Heart right ventricle (tissue), 16 donors: ENCODE measurements at places on chromosomes 7 and 10. TPM values are rescaled to one million over a fixed set of nuclear protein-coding genes. Genes with fewer than 3 reads are reported as not detected.

DNA sequence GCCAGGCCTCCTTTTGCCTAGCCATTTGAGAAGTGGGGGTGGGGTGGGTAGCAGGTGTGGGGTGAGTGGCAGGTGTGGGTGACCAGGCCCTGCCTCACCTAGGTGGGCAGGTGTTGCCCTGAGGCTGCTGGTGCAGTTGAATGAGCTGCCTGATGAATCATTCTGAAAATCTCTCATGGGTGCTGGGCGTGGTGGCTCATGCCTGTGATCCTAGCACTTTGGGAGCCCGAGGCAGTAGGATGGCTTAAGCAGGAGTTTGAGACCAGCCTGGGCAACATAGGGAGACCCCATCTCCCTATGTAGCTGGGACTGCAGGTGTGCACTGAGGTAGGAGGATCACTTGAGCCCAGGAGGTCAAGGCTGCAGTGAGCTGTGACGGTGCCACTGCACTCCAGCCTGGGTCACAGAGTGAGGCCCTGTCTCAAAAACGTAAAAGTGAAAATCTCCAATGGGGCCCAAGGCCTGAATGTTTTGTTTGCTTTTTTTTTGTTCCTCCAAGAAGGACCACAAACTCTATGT lies 17.7 kb downstream of the TSPAN14 start:
- peak overlapping the region; percentile 100 for H3K27ac ChIP-seq
- H3K4me3 ChIP-seq = no peak overlapping the region
- H3K36me3 ChIP-seq = peaks cover 67% of the 10 kb centered on the region
- peaks cover 97% of the 10 kb centered on the region for H3K4me1 ChIP-seq
- no peaks in the 10 kb centered on the region for H3K27me3 ChIP-seq

Gene GIMAP4
- 21.8 TPM for total RNA-seq

Gene SRPK2
- total RNA-seq = 30.3 TPM

DNA sequence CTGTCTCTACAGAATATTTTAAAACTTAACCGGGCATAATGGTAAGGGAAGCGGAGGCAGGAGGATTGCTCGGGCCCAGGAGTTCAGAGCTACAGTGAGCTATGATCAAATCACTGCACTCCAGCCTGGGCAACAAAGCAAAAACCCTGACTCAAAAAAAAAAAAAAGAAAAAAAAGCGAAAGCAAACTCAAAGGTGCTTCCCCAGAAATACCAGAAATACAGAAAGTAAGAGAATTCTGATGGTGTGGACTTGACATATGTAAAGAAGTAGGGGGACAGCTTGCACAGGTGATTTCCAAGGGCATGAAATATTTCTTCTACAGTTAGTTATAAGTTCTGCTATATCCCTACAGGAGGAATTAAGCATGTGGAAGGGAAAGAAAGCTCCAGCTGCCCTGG lies 69.7 kb upstream of the APBB1IP start:
- H3K36me3 ChIP-seq = no peaks in the 10 kb centered on the region
- H3K4me1 ChIP-seq = no peaks in the 10 kb centered on the region
- no peak for DNase-seq
- H3K4me3 ChIP-seq = no peak overlapping the region

- H3K36me3 ChIP-seq = no peaks in the 10 kb centered on the region
- no peak overlapping the region for H3K4me3 ChIP-seq
- no peak for DNase-seq
- no peak overlapping the region for H3K27ac ChIP-seq
- peaks cover 17% of the 10 kb centered on the region for H3K27me3 ChIP-seq
Observed at GRCh38 chr10:13893926-13894325, 307.2 kb downstream of the PRPF18 start.

Gene C7orf33
- not detected for total RNA-seq

GRCh38 chr10:61589547-61590243 lies 73.0 kb upstream of the CABCOCO1 start:
- DNase-seq = no peak
- no peak overlapping the region for H3K4me3 ChIP-seq
- H3K27me3 ChIP-seq = no peaks in the 10 kb centered on the region
- H3K36me3 ChIP-seq = no peaks in the 10 kb centered on the region
